ENCODE measurements at places on chromosomes 16 and 17. TPM values are rescaled to one million over a fixed set of nuclear protein-coding genes. Genes with fewer than 3 reads are reported as not detected.

GRCh38 chr16:83717814-83718213, 90.0 kb upstream of the HSBP1 start:
- DNase-seq = no peak

The C16orf86 gene
- 1.9 TPM for total RNA-seq

GRCh38 chr17:37230633-37231032, 145.2 kb upstream of the C17orf78 start:
- DNase-seq = no peak

- DNase-seq = no peak
Measured at GRCh38 chr16:31410082-31410481, 16.9 kb downstream of the ITGAD start.

DNA sequence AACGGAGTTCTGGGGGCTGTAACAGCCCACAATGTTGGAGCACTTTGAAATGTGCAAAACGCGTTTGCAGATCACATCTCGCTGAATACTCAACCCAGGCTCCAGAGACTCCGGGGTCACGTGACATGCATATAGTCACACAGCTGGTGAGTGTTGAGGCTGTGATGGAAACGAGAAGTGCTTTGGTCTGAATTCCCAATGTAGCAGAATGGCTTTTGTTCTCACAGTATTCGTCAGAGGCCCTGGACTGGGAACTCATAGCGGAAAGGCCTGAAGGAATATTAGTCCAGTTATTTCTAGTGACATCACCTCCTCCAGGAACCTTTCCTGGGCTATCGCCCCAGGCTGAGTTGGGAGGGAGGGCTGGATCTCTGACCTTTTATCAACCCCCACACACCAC, 95.8 kb upstream of the CRHR1 start:
- no peak for DNase-seq

The USH1G gene
- total RNA-seq = not detected

DNA sequence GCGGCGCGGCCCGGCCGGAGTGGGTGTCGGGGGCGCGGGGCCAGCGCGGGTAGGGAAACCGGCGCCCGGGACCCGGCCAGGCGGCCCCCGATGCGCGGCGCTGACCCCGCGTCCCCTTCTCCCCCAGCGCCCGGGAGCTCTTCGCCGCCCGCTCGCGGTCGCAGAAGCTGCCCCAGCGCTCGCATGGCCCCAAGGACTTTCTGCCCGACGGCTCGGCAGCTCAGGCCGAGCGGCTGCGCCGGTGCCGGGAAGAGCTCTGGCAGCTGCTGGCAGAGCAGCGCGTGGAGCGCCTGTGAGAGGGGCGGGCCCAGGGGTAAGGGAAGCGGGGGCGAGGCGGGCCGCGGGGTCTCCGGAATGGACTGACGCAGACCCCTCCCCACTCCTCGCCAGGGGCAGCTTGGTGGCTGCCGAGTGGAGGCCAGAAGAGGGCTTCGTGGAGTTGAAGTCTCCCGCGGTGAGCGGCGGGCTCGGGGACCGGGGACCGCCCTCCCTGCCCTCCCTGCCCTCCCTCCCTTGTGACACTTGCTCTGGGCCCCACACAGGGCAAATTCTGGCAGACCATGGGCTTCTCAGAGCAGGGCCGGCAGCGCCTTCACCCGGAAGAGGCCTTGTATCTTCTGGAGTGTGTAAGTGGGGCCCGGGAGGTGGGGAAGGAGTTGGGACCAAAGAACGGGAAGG, 430 bp downstream of the TSEN54 start:
- peak; percentile 62 for DNase-seq

The CCDC154 gene
- total RNA-seq = 2.3 TPM

- DNase-seq = no peak
Measured at GRCh38 chr16:78483124-78483992, 383.9 kb downstream of the WWOX start.

- DNase-seq = no peak
Measured at GRCh38 chr17:9729735-9730420, 61.5 kb downstream of the DHRS7C start.

GRCh38 chr16:46651305-46651704, 30.1 kb upstream of the SHCBP1 start:
- no peak for DNase-seq

- no peak for DNase-seq
Measured at GRCh38 chr16:86537486-86537885, 17.5 kb downstream of the MTHFSD start.

- no peak for DNase-seq
Measured at GRCh38 chr16:60304720-60305119, 1570.6 kb upstream of the GOT2 start.

- DNase-seq = no peak
Measured at GRCh38 chr17:67496286-67496685, 119.2 kb downstream of the PITPNC1 start.

GRCh38 chr17:6517062-6517461, 39.3 kb downstream of the PITPNM3 start:
- DNase-seq = no peak

DNA sequence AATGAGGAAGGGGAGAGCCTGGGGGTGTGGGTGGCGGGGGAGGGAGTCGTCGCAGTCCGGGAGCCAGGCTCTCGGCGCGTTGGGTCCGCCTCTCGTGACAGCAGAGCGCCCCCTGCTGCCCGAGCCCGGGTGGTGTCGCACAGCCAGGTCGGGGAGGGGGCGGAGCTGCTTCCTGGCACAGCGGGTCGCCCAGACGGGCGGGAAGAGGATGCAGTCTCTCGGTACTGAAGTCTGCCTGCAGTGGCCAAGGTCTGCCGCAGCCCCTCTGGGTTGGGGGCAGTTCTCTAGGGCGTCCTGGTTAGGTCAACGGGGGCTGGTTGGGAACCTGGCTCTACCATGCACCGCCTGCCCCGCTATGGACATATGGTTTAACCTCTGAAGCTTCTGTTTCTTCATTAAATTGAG, 38.2 kb upstream of the CCDC182 start:
- DNase-seq = peak; percentile 63

DNA sequence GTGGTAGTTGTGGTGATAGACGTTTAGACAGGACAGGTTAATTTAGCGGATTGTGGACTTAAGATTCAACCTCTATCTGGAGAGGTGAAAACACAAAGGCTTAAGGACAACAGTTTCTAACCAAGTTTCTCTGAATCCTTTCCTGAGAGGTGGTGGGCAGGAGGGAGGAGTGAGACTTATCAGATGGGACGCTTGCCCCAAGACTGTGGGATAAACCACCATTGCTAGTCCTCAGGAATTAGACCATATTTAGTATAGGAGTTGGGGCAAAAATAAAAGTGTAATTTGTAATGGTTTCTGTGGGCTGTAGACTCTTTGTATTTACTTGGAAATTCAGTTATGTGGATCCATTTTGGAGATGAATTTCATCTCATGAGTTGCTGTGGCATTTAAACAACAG, 6.6 kb downstream of the PDP2 start:
- DNase-seq = no peak

The C17orf50 gene
- total RNA-seq = not detected

The GPR142 gene
- total RNA-seq = not detected

All from CD8-positive, alpha-beta memory T cell (primary cell).